ENCODE measurements at places on chromosomes 4 and X.

GRCh38 chr4:72311291-72311690 lies 257.7 kb downstream of the ADAMTS3 start:
- DNase-seq = no peak

DNA sequence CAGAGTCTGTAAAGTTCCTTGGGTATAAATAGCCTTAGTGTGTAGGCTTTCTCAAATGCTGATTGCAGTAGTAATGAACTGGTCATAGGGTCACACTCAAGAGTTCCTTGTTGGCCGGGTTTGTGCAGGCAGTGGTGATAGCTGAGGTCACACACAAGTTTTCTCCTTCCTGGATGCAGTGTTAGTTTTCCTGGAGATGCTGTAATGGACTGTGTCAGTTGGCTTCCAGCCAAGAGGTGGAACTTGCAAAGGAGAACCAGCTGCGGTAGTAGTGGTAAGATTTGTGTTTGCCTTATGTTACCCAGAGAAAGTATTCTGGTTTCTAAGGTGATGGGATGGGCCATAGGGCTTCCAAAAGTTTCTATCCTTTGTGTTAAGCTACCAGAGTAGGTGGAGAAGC lies 409.8 kb upstream of the FRG1 start:
- no peak for DNase-seq

DNA sequence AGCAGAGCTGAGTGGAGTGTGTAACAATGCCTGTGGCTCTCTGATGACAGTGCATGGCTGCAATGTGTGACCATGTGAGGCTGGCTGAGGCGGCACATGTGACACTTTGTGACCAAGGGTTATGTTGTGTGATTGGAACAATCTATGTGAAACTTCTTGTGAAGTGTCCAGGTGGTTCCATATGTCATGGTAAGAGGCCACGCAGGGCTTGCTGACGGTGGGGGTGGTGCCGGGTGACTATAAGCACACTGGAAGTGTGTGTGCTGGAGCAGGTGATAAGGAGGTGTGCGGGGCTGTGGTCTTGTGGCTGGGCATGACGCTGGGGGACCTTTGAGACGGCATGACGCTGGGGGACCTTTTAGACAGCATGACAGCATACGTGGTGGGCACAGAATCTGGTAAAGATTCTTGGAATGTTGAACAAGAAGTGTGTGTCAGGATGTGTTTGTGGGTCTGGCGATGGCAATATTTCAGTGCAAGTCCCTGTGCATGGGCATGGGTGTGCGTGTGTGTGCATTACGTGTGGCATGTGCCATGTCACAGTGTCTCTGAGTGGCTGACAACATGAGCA lies 7.4 kb upstream of the HDAC6 start:
- DNase-seq = no peak

DNA sequence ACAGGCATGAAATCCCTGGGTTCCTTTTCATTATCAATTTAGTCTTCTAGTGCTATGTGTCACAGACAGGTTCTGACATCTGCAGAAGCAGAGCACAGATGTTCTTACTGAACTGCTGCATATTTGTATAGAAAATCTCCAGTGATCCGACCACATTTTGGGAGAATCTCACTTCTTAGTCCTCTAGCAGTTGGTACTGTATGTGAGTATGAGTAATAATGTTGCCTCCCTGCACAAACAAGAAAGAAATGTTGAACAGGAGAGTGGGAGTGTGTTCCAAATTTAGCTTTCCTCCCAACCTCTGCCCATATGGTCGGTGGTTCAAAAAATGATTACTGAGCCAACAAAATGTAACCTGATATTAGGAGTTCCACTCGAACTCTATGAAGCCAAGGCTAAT lies 165.3 kb upstream of the GPC4 start:
- no peak for DNase-seq

DNA sequence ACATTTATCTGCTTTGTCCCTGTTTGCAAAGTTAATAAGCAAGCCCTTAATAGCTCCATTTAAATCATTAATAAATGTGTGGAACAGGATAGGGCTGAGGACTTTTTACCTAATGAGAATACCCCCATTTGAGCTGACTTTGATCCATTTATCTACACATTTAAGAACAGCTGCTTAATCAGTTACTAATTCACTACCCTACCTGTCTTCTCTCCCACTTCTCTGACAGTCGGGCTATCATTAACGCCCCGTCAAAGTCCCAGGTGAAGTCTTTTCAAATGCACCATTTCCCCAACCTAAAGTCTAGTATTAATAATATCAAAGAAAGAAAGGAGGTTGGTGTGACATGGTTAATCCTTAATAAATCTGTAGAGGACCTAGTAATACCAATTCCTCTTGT lies 57.2 kb upstream of the NAP1L5 start:
- DNase-seq = no peak

GRCh38 chrX:104568304-104568915 lies 2.4 kb downstream of the IL1RAPL2 start:
- no peak for DNase-seq

GRCh38 chr4:59057804-59058203 lies 1947.6 kb upstream of the IGFBP7 start:
- no peak for DNase-seq

- no peak for DNase-seq
Measured at GRCh38 chrX:137982472-137983172, 416.7 kb downstream of the ZIC3 start.

DNA sequence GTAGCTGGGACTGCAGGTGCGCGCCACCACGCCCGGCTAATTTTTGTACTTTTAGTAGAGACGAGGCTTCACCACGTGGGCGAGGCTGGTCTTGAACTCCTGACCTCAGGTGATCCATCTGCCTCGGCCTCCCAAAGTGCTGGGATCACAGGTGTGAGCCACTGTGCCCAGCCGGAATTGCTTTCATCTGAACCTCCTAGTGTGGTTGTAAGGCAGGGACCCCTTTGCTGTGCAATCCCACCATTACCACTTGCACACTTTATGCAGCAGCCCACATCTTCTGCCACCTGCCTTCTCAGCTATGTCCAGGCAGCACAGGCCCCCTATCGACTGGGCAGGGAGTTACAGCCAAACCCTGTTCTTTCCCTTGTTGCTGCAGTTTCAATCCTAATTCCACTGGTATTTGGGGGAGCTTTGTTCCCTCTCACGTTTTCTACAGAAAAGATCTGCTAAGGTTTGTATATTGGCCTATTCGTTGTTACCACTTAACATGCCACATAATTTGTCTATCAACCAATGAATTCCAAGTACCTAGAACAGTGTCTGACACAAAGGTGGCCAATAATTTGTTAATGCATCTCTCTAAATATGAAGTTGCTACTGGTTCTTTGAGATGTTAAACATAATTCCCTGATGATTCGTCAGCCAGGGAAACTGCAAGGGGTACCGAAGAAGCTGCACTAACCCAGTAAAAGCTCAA lies 6.5 kb downstream of the RPL39 start:
- peak; percentile 26 for DNase-seq

GRCh38 chr4:141898346-141898745 lies 262.0 kb downstream of the IL15 start:
- no peak for DNase-seq

- no peak for DNase-seq
Measured at GRCh38 chr4:189414021-189414420, 526.7 kb upstream of the FRG1 start.

DNA sequence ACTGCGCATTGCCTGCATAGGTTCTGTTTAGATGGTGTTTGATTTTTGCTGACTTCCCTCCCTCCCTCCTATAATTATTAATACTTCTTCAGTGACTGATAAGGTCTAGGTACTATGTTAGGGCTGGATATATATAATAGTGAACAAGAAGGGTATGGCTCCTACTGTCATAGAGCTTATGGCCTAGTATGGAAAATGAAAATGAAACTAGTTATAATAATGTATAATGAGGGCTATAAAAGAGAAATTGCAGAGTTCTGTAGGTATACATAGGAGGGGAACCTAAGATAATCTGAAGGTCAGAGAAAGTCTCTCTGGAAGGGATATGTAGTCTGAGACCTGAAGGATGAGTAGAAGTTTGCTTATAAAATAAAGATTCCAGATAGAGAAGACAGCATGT lies 102.1 kb downstream of the DCK start:
- no peak for DNase-seq

GRCh38 chr4:128600996-128601871 lies 208.3 kb upstream of the JADE1 start:
- DNase-seq = no peak

- no peak for DNase-seq
Measured at GRCh38 chr4:138833974-138834373, 181.6 kb upstream of the NOCT start.

DNA sequence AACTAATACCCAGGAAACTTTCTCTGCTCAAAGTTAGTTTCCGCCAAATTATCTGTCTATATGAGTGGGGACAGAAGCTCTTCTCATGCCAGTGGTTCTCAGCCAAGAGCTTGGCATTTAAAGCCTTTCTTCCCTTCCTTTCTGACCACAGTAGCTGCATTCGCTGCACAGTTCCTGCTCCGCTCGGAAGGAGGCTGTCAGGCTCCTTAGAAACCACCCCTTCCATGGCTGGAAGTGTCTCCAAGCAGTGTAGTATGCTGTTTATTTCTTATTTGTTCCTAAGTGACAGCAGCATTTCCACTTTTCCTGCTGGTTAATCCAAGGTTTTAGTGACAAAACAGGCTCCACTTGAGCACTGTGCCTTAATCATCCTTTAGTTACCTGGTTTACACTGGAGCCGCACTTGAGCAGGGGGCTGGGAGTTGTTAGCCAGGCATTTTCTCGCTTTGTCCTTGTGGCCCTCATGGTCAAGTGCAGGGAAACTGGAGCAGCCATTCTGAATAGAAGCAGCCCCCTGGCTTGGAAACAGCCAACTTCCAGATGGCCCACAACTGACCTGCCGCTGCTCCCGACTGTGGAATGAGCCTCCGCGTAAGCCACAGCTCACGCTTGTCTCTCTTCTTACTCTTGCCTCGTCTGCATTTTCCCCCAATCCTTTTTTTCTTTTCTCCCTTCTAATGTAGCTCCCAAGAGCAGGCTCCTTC lies 739.4 kb upstream of the TENM3 start:
- no peak for DNase-seq

DNA sequence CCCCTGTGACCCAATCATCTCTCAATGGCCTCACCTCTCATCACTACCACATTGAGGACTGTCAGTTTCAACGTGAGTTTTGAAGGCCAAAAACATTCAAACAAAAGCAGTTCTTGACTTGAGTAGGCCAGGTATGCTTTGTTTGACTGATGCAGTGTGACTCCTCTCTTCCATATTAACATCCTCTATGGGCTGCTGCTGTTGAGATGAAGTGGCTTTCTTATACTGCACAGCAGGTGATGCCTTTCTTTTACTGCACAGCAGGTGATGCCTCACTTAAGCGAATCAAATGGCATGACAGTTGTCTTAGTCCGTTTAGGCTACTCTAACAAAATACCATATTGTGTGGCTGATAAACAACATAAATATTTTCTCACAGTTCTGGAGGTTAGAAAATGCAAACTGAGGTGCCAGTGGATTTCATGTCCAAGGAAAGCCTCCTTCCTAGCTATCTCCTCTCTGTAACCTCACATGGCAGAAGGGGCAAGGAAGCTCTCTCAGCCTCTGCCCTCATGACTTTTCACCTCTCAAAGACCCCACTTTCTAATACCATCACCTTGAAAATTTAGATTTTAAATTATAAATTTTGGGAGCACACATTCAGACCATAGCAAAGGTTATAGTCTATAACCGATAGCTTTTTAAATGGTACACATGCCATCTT lies 2267.9 kb upstream of the AGA start:
- DNase-seq = no peak

GRCh38 chr4:33072298-33073089 lies 2352.3 kb downstream of the PCDH7 start:
- no peak for DNase-seq

DNA sequence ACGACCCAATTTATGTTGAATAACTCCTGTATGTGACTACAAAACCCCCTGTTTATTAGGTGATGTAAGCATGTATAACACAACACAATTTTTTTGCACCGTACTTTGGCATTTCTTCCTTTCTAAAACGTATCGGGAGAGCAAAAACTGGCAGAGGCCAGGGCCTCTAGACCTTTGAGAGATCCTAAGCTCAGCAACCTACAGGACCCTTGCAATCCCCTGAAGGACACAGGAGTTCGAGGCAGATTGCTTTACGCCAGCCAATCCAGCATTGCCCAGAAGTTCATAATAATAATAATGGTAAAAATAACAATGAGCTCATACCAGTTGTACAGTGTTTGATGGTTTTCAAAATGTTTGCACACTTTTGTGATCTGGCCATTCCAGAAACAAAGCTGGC lies 7.7 kb downstream of the NKX3-2 start:
- no peak for DNase-seq

- DNase-seq = no peak
Measured at GRCh38 chr4:19104176-19104575, 1082.6 kb upstream of the LCORL start.

- DNase-seq = peak; percentile 56
Measured at GRCh38 chrX:2707334-2707760, 16.3 kb downstream of the CD99 start.

GRCh38 chrX:40147126-40147952 lies 49.6 kb upstream of the BCOR start:
- no peak for DNase-seq

GRCh38 chr4:111136438-111136837 lies 513.6 kb upstream of the PITX2 start:
- DNase-seq = no peak

- no peak for DNase-seq
Measured at GRCh38 chr4:135277068-135277979, 1075.7 kb upstream of the PABPC4L start.

- no peak for DNase-seq
Measured at GRCh38 chrX:122500556-122500955, 683.5 kb upstream of the GRIA3 start.

DNA sequence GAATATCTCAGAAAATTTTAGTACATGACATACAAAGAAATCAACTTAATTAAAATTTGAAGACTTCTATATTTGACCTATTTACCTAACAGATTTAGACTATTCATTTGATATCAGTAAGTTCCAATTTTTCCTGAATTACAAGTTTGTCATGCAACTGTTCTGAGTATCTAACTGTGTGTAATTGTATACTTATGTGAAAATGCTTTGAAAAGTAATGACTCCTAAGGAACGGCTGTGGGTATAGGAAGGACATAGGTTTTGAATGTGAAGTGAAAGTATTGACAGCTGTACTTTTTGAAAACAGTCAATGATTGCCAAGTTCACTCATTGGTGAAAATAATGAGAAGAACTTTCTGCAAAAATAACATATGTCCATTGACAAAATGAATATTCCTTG lies 2.9 kb downstream of the GRIA2 start:
- DNase-seq = no peak

DNA sequence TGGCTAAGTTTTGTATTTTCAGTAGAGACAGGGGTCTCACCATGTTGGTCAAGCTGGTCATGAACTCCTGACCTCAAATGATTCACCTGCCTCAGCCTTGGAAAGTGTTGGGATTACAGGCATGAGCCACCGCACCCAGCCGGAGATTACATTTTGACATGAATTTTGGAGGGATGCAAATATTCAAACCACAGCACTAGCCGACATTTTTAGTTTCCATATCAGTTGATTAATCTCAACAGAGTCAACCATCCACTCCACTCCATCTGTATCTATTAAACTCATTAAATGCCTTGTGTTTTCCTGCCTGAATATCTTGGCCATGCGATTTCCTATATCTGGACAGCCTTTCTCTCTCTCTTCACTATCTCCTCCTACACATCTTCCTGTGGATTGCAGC lies 64.1 kb upstream of the PDGFRA start:
- no peak for DNase-seq

GRCh38 chr4:181830404-181831035 lies 412.7 kb upstream of the TENM3 start:
- no peak for DNase-seq
